NCI-H1417 (cell line): ENCODE measurements at places on chromosomes 3 and 15.
A peak's percentile ranks its signal among the peaks of the same experiment; 100 is the strongest.

- peak; percentile 27 for DNase-seq
Observed at GRCh38 chr3:182486463-182486862, 306.8 kb upstream of the ATP11B start.

- DNase-seq, result no peak
Observed at GRCh38 chr3:102715030-102715697, 280.3 kb downstream of the ZPLD1 start.

DNA sequence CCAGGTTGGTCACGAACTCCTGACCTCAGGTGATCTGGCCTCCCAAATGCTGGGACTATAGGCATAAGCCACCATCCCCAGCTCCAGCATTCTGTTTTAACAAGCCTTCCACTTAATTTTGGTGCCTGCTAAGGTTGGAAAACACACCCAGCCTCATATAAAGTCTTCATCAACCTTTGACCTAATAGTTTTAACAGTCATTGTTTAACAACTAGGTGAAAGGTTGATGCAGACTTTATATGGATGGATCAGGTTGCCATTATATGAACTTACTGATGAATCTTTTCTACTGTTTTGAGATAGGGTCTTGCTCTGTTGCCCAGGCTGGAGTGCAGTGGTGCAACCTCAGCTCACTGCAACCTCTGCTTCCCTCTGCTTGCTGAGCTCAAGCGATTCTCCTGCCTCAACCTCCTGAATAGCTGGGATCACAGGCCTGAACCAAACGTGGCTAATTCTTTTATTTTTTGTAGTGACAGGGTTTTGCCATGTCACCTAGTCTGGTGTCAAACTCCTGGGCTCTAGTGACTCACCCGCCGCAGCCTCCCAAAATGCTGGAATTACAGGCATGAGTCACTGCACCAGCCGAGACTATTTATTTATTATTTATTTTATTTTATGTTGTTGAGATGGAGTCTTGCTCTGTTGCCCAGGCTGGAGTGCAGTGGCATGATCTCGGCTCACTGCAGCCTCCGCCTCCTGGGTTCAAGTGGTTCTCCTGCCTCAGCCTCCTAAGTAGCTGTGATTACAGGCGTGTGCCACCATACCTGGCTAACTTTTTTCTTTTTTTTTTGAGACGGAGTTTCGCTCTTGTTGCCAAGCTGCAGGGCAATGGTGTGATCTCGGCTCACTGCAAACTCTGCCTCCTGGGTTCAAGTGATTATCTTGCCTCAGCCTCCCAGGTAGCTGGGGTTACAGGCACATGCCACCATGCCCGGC lies 3.1 kb upstream of the RPAP1 start:
- no peak for DNase-seq

GRCh38 chr3:69776289-69776688 lies 37.0 kb downstream of the MITF start:
- no peak for DNase-seq

GRCh38 chr3:38107911-38108648 lies 28.8 kb downstream of the ACAA1 start:
- DNase-seq, result no peak

DNA sequence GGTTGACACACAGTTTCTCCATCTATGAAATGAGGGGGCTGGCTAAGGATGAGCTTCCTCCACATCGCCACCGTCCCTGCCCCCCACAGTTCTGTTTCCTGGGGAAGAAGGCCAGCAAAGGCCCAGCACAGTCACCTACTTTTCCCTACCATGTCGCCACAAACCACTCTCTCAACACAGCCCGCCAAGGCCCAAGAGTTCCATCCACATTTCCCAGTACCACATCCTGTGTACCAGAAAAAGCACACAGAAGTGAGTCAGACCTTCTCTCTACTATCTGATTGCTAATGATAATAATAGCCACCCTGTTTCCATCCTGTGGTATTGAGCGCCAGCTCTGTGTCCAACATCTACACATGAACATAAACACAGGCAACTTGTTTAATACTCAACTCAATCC lies 30.3 kb upstream of the C15orf39 start:
- DNase-seq, result no peak

DNA sequence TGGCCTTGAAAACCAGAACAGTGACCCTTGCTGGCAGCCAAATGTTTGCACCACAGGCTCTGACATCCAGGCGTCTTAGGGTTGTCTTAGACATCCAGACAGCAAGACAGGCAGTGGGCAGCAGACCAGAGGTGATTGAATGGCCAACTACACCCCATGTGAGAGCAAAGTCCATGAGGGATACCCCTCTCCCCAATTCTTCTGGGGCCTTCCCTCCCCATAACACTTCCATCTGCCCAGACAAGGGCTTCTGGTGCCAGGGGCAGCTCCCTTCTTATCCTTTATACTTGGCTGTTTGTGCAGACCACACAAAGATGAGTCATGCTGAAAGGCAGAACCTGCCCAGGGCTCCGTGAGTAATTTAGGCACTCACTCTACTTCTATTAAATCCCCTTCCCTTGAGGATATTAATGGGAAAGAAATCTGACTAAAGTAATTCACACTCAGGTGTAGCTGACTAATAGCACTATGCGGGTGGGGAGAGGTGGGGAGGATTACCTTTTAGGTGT lies 257.9 kb downstream of the UACA start:
- peak; percentile 22 for DNase-seq

DNA sequence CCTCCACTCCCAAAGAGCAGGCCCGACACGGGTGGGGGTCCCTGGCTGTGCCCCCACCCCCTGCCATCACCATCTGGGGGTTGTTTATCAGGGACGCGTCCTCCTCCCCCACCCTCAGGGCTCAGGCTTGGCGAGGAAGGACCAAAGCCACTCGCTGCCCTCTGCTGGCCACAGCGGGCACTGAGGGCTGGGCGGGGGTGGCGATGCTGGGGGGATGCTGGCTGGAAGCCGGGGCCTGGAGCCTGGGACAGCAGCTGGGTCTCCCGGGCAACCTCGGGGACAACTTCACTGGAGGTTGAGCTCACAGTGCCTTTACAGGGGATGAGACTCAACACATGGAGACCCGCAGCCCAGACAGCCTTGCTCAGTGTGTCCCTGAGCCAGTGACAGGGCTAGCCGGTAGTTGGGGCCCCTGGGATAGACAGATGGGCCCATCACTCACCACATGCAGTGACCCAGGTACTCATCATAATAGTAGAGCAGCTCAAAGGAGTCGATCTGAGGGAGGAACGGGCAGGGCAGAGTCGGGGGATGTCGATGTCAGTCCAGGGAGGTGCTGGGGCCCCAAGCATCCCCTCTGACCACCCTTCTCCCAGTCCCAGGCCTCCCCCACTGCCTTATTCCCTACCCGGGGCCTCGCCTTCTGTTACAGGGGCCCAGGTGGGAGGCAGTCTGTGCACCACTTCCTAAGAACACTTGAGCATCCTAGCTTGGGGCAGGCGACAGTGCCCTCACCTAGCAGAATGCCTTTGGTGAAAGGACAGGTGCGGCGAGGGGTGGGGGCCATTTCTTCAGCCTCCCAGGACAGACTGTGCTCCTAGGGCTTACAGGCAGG lies 5.9 kb upstream of the CALML4 start:
- DNase-seq, result no peak

- DNase-seq, result no peak
Observed at GRCh38 chr15:63369296-63369695, 12.3 kb downstream of the CA12 start.

GRCh38 chr3:181105646-181106045 lies 116.1 kb upstream of the DNAJC19 start:
- peak; percentile 79 for DNase-seq

DNA sequence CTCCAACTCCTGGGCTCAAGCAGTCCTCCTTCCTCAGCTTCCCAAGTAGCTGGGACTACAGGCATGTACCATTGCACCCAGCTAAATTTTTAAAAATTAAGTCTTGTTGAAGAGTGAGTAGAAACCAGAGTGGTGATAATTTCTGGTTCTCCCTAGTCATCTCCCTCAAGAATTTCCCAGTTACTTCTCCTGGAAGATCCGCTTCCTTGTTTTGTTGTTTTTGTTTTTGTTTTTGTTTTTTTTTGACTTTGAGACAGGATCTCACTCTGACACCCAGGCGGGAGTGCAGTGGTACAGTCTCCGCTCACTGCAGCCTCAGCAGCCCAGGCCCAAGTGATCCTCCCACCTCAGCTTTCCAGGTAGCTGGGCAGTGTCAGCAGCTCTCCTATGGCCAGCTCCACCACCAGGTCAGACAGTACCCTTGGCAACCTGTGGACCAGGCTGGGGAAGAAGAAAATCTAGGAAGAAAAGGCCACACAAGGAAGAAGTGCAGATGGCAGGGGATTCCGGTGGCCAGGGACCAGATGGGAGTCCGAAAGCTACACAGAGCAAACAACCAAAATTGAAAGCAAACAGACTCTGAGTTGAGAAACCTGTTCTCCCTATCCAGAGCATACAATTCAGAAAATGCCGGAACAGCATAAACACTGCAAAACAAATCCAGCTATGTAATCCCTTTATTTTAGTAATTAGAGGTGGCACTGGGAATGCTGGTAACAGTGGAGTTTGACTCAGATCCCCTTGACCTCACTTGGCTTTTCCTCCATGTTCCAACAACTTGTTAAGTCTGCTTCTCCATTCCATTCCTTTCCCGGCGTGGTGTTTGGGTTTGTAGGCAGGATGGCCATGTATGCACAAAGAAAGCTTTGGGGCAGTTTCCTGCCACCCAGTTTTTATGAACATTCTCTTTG lies 266.6 kb upstream of the CTDSPL start:
- DNase-seq, result no peak

- DNase-seq, result no peak
Observed at GRCh38 chr3:36201546-36201945, 178.8 kb upstream of the STAC start.

DNA sequence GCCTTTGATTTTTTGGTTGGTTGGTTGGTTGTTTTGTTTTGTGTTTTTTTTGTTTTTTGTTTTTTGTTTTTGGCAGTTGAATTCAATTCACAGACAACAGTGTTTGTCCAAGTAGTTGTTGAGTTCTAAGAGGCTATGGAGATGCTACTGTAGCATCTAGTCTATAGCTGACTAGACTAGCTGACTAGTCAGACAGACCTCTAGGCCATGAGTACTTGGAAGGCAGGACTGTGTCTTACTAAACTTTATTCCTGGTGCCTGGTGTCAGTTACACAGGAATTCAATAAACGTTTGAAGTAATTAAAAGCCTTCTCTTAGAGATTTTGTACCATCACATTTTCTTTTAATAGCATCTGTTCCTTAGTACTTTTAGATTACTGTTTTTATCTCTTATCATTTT lies 35.7 kb downstream of the RNF13 start:
- no peak for DNase-seq

DNA sequence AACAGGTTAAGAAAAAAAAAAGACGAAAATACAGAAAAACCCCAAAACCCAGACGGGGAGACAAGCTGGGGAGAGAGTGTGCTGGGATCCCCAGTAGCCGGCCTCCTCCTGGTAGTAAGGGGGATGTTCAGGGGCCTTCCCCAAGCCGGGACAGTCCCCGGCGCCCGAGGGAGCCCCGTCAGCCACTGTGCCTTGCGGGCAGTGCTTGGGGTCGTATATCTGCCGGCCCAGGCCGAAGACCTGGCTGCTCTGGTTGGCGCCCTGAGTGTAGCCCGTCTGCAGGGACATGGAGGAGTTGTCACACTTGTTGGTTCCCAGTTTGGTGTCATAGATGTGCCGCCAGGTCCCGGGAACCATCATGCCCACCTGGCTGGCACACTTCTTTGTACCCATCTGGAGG lies 287.2 kb upstream of the GADL1 start:
- DNase-seq, result no peak

DNA sequence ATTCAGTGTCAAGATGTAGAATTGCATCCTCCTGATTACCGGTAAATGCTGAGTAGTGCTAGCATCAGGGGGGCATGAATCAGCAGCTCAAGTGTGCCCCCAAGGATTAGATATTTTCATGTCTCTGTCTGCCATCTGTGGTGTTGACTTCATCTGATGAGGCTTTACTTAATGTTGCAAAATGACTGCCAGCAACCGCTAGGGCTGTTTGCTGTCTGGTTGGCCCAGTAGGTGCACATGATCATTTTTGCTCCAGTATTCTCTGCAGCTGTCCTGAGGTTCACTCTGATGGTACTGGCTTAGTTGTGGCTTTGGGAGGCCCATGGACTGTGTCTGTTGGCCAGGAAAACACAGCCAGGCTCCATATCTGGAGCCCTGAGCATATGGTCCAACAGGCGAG lies 316.4 kb downstream of the SOX2 start:
- no peak for DNase-seq

GRCh38 chr15:73946046-73946721 lies 19.9 kb downstream of the LOXL1 start:
- DNase-seq, result no peak

DNA sequence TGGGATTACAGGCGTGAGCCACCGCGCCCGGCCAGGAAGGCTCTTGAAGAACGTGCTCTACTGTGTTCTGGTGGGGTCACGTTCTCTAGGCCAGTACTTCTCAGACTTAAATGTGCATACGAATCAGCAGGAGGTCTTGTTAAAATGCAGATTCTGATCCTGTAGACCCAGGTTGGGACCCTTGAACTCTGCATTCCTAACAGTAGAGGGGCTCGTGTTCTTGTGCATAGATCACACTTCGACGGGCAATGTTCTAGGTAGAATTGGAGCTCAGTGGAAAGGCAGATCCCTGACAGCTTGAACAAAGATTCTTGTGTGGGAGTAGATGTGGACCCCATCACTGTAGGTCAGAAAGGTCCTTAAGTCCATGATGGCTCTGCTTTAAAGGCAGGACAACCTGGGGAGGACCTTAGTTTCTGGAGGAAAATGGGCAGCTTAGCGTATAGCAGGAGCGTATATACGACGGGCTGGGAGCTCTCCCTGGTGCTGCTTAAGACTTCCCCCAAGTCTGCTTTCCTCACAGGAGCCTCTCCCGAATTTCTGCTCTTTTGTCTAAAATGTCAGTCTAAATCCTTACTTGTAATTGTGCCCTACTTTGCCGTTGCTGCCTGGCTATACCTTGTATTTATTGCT lies 16.9 kb upstream of the FAM81A start:
- no peak for DNase-seq

DNA sequence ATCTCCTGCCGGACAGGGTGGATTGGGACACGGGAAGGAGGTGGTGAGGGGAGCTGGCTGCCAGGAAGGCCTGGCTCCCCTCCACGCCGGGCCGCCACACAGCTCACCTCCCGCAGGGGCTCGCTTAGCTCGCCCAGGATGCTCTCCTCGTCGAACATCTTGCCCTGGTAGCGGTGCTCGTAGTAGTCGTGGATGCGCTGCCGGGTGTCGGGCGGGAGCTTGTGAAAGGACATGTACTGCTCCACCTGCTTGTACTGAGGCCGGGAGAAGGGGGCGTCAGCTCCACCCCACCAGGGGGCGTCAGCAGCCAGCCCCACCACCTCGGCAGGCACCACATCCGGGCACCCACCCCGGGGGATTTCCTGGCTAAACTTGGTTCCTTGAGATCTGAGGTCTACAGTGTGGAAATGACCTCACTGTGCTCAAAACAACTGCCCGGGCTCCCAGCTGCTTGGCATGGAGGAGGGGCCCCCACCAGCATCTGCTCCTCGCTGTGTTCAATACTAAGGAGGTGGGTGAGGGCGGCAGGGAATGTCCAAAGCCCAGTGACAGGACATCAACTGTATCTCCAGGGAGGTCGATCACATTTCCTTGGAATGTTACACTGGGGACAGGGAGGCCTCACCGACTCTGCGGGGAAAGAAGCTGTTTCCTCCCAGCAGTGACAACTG lies 43.4 kb downstream of the HCN4 start:
- no peak for DNase-seq
